ENCODE measurements at places on chromosomes 13 and 19.

DNA sequence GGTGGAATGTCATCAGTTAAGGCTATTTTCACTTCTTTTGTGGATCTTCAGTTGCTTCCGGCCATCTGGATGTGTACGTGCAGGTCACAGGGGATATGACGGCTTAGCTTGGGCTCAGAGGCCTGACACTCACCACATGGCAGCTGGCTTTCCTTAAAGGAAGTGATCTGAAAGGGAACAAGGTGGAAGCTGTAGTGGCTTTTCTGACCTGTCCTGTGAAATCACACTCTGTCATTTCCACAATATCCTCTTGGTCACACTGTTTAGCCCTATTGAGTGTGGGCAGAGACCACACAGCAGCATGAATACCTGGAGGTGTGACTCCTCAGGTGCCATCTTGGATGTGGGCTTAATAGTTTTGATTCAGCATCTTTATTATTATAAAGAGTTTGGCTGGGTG is 4.5 kb upstream of the BAX start:
- DNase-seq: no peak

DNA sequence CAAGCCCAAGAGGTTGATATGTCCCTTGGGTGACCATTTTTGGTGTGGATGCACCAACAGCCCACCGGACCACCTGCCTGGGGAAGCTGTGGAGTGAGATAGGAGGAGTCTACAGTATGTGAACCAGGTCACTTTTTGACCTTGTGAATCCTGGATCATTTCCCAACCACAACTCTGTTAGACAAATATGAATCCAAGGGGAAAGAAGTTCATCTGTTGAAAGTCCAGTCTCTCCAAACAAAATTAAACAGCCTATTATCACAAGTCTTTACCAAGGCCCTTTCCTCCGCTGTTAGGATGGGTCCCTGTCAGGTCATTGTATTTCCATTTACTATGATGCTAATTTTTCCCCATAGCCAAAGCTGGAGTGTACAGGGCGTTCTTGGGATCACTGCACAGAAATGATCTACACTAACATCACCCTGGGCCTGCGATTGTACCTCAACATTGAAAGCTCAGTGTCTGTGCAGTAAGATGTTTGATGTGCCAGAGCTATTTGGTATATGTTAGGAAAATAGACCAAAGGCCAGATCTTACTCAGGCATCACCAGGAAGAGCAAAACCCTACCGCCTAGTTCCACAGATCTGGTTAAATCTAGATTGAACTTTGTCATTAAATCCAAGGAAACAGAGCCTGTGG is 117.1 kb downstream of the STARD13 start:
- no peak for DNase-seq

GRCh38 chr13:106277484-106278154 is 257.8 kb downstream of the EFNB2 start:
- DNase-seq: no peak

- DNase-seq: no peak
Observed at GRCh38 chr13:26060357-26060756, 8.5 kb upstream of the SHISA2 start.

DNA sequence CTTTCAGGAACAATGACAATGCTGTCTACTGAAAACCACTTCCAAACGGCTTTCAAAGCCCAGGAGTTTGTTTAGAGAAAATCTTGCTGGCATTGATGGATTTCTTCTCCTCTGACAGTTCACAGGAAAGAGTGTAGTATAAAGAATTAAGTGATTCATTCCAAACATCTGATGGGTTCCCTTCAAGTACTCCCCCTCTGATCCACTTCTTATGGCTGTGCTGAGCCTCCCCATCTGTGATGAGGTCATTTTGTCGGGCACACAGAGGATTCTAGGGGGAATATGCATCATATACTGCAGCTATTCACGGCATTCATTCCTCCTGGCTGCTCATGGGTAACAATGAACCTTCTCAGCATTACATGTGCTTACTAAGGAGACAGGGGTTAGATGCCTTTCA is 107.9 kb downstream of the RGCC start:
- no peak for DNase-seq

DNA sequence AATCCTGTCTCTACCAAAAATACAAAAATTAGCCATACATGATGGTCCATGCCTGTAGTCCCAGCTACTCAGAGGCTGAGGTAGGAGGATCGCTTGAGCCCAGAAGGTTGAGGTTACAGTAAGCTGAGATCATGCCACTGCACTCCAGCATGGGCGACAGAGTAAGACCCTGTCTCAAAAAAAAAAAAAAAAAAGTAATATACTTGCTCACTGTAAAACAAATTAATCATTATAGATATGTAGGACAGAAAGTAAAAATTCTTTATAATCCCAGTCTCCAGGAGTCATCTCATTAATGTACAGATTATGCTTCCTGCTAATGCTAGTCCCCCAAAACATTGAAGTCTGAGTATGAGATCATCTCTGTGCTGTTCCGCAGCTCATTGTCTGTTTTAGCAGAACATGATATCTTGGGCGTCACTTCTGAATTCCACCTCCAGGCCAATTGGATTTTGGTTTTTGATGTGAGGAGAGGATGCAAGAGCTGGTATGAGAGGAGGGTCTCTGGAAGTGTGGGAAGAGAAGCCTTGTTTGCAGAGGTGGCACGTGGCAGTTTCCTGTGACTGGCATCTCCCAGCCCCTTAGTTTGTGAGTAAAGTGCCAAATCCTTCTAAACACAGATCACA is 75.4 kb upstream of the NPAS1 start:
- no peak for DNase-seq

- DNase-seq: peak; percentile 65
Observed at GRCh38 chr19:50658441-50659317, 9.4 kb downstream of the C19orf81 start.

- DNase-seq: no peak
Observed at GRCh38 chr13:51305271-51305967, 34.1 kb upstream of the SERPINE3 start.
